ENCODE measurements at places on chromosomes 3 and 15.

DNA sequence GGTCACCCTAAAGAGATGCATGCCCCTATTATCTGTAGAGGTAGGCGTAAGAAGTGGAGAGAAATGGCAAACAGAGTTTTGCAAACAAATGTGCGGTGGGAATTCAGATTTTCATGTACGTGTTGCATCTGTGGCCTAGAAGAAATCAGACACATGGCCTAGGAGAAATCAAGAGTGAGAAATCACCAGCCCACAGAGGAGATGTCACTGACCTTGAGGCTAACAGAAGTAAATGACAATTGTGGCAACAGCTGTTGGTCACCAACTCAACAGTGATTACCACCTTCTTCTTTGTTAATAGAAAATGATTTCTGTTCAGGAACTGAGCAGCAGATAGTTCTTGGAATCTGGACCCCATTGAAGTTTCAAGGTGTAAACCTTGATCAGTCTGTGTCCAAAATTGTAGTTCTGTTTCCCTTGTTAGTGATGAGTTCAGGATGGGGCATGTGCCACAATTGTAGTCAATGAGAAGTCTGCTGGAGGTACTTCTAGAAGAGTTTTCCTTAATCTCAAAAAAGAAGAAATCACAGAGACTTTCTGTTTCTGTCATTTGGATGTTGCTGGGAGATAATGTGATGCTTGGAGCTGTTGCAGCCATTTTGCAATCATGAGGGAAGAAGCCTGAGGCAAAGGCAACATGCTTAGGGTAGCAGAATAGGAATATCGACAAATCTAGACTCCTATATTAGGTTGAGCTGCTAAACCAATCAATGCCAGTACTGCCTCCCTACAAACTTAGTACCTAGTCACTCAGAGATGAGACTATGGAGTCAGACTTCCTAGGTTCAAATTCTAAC is 34.3 kb upstream of the RFTN1 start:
- no peak for DNase-seq

DNA sequence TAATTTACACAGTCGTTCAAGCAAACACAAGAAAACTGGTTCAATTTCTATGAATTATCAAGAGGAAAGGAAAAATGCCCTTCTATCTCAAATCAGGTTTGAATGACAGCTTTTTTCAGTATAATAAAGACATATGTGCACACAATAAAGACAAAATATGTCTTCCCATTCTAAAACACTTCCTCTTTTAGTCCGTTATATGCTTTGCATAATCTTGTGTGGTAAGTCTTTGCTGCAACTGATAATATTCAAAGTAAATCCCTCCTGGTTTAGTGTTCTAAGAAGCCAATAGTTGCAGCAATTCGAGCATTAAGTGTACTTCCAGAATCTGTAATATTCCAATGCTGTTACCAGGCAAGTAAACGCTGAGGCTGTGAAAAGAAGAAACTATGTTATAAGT is 43.7 kb upstream of the MAPKBP1 start:
- DNase-seq, result no peak

DNA sequence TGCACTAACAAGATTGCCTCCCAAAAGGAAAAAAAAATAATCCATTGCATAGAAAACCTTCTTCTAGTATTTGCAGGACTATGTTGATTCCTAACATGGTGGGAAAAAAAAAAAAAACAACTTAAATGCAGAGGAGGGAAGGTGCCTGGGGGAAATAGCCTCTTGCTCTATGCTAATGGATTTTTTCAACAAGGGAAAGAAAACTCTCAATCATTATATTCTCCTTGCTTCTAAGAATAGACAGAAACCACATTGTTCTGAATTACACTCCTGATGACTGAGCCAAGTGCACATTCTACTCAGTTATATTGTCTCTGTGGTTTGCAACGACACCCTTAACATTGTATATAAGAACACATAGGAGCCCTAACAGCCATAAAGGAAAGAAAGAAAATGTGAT is 760.2 kb downstream of the NAALADL2 start:
- no peak for DNase-seq

GRCh38 chr3:39343076-39343717 is 13.7 kb downstream of the CCR8 start:
- DNase-seq, result no peak

DNA sequence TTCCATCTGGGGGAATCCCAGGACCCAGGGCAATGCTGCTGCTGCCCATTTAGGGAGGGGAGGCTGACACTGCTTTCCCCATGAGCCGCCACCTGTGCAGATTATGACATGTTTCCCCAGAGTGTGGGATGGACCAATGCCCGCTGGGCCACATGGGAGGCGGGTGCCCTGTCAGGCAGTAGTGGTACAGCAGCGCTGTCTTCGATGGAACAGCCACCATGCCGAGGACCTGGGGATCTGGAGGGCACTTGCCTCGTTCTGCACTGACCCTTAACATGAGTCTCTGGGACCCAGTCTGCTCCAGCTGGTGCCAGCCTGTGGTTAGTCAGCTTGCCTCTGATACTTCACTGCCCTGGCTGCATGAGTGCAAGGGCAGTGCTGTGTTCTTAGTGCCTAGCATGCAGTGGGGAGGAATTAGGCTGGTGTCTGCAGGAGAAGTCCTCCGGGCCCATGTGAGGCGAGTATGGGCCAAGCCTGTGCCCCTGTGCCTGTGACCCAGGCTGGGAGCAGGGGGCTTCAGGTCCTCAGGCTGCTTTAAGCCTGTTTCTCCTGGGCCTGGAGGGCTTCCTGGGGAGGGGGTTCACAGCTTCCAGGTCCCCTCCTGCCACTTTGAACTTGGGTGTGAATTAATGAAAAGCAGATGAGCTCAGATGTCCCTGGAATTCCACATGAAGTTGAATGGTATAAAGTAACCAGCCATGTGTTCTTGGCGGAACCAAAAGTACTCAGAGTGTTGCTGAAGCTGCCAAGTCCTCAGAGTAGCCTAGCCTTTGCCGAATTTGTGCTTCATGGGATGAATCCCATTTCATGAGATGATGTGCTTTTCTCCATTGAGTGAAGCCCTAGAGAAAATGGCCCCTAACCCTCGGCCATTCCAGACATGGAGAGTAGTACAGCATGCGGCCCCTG is 22.9 kb downstream of the KLF13 start:
- DNase-seq, result no peak

DNA sequence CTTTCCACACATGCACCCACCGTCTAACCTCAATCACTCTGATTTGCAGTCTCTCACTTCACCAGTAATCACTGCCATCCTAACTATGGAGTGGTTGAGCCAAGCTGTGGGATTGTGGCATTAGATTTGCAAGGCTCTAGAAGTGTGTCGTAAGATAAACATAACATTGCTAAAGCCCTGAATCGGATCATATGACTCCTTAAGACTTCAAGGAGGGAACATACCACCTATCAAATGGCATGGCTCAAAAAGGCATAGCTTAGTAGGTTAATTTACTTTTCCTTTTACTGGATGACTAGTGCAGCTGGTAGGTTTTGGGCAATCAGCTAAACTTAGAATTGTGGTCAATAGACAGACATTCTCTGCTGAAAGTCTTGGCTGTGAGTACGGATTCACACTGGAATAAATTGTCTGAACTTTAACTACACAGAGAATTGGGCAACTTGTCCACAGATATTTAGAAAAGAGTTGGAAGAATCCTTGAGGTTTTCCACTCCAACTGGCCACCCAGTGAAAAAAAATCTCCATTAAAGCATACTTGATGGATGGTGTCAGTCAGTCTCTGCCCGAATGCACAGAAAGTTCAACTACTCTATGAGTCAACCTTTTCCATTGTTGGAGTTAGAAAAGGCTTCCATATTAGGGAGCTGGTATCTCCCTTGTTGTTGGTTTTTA is 476.7 kb upstream of the CBLB start:
- DNase-seq, result no peak

- no peak for DNase-seq
These were observed 17.8 kb upstream of the ABHD2 start for GRCh38 chr15:89070197-89071124.

GRCh38 chr3:124916837-124917409 is 17.6 kb downstream of the MUC13 start:
- DNase-seq, result no peak

DNA sequence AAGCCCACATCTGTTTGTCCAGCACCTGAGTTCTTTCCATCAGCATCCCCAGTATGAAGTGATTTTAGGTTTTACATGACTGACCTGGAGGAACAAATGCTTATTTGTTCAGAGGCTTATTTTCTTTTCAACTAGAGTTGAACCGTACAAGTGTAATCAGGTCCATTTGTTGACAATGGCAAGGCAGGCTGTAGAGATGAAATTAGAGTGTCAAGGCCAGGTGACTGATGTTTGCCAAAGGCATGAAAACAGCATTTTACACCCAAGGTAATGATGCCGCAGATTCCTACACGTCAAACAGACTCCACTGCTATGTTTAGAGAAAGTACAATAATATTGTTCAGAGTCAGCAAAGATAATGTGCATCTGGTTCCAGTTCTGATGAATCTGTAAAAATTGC is 96.5 kb downstream of the KCNAB1 start:
- DNase-seq, result no peak

DNA sequence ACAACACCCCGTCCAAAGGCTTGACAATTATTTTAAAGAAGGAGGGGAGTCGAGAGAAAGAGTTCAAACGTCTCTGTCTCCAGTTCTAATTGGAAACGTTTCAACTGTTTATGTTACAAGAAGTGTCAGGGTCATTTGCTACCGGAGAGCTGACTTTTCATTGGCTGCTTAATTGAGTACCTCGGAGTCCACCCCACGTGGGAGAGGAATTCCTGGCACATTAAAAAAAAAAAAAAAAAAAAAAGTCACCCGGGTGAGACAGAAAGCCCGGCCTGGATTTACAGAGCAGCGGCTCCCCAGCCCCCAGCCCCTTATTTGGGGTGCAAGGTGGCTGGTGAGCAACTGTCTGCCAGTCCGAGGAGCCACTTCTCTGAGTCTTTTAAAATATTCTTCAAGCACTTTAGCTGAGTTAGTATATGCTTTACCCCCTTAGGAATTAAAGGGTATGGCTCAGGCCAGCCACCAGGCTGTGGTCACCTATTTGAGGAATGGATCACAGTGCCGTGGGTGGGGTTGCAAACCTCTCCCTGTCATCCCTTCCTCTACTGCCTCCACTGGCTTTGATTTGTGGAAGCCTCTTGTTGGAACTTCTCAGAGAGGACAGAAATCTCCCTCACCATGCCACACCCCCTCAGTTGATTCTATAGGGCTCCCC is 3.9 kb upstream of the TLE3 start:
- no peak for DNase-seq

- no peak for DNase-seq
These were observed 196.0 kb upstream of the TPRG1 start for GRCh38 chr3:188975600-188976314.

GRCh38 chr3:179449636-179450035 is 1.6 kb downstream of the GNB4 start:
- DNase-seq, result no peak

DNA sequence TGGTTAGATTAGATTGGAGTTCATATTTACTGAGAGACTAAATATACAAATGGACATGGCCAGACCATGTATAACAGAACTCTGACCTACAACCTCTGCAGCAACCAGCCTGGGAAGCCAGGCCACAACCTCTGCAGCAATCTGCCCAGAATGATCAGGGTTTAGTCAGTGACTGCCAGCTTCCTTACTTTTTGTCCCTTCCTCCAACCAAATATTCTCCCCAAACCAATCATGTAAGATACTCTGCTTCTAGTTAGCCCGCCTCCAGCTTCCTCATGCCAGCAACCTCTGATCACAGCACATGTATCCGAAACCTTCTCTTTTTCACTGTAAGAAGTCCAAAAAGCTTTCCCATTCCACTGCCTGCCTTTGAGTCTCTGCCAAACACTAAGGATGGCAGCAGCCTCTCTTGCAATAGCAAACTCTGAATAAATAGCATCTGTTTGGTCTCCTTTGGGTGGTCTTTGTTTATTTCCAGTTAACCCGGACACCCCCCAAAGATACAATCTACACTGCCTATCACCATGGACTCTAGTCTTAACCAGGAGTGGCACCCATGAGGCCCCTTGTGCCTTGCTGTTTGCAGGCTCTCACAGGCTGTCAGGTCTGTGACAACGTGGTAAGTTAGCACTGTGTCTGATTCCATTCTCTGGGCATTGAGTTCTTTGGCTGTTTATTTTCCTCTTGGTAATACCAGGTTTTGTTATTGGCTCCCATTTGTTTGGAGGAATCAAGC is 102.2 kb downstream of the ERC2 start:
- no peak for DNase-seq

- no peak for DNase-seq
These were observed 88.1 kb downstream of the MBNL1 start for GRCh38 chr3:152356870-152357276.

DNA sequence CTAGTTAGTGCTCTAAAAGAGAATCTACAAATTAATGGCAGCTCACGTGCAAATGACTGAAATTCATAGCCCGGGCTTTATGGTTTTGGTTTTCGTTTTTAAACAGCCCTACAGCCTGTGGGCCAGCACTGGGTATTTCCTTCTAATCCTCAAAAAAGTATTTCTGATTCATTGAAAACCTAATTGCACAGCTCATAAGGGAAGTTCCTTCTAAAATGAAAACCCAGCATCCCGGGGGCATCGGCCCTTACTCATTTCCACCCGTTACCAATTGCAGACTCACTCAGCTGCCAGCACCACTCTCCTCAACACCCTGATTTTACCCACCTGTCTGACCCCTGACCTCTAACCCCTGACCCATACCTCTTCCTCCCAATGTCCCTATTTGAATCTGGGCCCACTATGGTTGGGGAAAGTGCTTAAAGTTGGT is 59.5 kb upstream of the ZNF148 start:
- DNase-seq, result no peak

DNA sequence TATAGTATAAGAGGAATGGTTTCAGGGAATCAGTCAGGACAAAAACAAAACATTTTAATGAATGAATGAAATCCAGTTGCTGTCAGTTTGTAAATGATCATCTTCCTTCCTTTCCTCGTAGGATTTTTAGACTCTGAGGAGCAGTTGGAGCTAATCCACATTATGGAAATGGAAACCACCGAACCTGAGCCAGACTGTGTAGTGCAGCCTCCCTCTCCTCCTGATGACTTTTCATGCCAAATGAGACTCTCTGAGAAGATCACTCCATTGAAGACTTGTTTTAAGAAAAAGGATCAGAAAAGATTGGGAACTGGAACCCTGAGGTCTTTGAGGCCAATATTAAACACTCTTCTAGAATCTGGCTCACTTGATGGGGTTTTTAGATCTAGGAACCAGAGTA is 3.1 kb downstream of the TIPARP start:
- DNase-seq, result no peak

- DNase-seq, result no peak
These were observed 21.4 kb upstream of the PIAS1 start for GRCh38 chr15:68032672-68033071.

- DNase-seq, result no peak
These were observed 71.8 kb upstream of the NDUFB4 start for GRCh38 chr3:120524171-120524923.

DNA sequence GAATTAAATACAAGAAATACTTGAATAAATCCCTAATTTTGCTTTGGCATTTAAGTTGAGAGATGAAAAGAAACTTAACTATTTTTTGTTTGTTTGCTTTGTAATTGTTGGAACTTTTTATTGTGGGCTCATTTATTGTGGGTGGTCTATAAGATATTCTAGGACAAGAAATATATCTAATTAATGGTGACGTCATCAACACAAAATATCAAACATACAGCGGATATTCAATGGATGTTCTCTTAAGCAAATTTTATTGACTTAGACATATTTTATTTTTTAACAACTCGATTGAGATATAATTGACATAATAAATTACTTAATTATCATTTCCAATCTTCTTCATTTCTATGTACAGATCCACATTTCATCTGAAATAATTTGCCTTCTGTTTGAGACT is 30.0 kb downstream of the SYNPR start:
- no peak for DNase-seq

All from stimulated activated CD4-positive, alpha-beta T cell treated with anti-CD3 and anti-CD28 coated beads, TNF-alpha, amount 100 ng/mL, for 4 hours (primary cell).